Tibial nerve (tissue), 4 donors: ENCODE measurements at places on chromosomes 7 and 10.

- no peak for DNase-seq
These were observed 45.1 kb downstream of the RELN start for GRCh38 chr7:103944230-103944900.

GRCh38 chr7:55366461-55367070 lies 1.4 kb downstream of the LANCL2 start:
- no peak for DNase-seq

GRCh38 chr7:128398016-128398840 lies 11.6 kb downstream of the IMPDH1 start:
- DNase-seq, result peak; percentile 40

- DNase-seq, result no peak
These were observed 922.9 kb downstream of the LRMDA start for GRCh38 chr10:76354212-76354738.

DNA sequence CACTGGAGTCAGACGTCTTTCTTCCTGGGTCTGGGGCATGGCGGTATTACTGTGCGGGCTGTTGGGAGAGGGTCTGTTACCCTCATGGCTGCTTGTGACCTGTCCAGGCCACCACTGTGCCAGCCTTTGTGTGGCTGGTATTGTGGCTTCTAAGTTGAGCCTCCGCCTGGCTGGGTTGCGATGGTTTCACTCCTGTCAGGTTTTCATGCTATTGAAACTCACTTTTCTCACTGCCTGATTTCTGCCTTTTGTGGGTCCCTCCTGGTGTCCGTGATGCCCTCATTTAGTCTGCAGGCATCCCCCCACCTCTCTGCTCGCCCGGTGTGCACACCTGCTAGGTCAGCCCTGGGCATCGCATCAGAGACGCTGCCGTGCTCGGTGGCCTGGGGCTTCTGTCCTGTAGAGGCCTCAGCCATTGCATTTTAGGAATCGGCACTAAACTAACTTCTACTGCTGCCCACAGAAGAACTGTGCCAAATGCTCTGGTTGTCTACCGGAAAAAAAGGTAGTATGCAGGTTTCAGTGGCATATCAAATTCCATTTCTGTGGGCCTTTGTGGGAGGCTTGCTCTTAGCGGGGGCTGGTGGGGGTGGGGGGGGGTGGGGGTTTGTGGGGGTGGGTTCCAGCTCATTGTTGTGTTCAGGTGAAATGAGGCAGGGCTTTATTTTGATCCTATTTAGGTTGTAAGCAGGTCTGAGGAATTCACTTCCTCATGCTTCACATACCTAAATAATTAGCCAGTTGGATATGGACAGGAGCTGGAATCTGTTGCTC lies 64.3 kb downstream of the MGMT start:
- no peak for DNase-seq

DNA sequence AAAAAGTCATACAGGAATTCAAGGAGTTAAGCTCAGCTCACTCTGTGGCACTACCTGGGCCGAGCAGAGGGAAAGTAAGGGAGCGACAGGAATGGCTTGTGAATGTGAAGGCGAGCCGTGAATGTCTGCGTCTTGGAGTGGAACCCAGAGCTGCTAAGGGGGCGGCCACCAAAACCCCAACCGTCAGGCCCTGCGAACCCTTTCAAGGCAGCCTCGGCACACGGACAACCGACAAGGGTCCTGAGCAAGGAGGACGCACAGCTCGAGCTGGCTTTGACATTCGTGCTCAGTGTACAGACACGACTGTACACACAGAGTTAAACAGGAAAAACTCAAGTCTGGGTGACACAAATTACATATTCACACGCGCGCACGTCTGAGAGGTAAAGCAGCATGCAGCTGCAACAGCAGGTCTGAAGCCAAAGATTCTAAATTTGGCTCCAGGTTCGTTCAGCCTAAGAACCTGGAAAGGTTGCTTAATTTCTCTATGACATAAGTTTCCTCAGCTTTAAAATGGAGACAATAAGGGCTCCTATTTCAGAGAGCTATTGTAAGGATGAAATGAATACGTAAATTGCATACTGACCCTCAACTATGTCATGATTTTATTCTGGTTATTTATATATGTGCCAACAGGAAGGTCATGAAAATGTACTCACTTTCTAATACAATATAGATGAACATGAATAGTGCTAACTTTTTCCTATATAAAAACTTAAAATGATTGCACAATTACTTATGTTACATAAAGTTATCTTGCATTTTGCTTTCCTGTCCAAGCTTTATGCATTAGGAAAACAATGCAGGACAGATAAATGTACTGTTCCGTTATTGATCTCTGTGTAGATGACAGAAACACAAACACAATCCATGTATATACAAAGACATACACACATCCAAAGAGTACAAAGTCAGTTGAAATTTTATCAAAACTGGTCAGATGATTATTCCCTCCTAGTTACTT lies 192.9 kb downstream of the ZMYND11 start:
- no peak for DNase-seq

DNA sequence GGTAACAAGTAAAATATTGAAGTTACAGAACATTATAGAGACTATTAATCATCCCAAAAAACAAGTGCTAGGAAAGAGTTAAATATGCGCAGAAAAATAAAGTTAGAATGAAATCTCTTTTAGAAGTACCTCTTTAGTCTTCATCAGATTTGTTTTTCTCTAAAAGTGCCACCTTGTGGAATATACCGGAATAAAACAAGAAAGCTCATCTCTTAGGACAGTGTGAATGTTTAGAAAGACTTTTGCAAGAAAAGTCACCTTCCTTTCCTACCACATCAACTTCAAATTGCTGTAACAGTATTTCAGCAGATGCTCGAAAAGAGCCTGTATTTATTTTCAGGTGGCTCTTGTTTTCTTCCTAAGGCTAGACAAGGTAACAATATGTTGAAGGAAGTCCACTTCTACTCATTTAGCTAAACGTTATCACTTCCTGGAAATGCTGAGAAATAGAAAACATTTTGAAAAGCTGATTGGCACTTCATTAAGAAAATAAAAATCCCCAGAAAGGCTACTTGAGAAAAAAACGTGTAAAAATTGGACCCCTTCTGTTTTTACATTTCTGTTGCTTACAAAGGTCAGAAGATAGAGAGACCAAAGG lies 19.8 kb upstream of the FAM133B start:
- no peak for DNase-seq

DNA sequence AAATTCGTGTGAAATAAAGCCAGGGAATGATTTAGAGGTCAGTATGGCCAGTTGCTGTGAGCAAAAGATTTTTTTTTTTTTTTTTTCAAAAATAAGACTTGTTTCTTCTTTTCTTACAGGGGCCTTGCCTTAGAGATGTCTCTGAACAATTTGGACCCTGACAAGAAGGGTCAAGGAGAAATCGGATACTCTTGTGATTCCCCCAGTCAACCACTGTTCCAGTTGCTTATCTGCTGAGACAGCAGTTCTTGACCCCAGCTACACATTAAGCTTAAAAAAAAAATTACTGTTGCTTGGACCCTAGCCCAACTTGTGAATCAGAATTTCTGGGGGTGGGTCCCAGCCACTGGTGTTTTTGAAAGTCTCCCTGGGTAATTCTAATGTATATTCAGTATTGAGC lies 12.0 kb upstream of the FMC1 start:
- DNase-seq, result no peak
